ENCODE measurements at places on chromosomes 2 and 18.

DNA sequence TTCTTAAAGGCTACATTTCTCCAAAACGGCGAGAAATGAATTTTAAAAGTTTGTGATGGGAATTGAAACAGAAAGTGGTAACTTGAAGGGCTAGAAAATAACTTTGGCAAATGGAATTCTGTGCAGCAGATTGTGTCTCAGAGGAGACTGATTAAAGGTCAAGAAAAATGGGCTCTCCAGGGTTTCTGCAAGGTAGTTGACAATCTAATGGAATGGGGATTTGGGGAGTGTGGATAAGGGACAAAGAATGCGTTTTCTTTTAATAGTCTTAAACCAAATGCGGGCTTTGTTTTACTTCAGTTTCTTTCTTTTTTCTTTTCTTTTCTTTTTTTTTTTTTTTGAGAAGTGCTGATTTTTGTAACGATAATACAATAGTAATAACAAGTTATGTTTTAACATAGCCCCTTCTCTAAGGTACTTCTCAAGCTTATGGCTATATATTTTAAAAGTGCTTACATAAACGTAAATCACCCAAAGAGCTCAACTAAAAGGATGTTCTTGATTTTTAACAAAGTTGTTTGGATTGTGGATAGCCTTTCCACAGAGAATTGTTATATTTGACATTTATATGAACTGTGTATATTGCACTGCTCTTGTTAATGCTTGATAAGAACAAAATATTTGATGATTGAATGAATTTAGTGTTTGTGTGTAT, 36.6 kb downstream of the CAMKMT start:
- no peak for DNase-seq

DNA sequence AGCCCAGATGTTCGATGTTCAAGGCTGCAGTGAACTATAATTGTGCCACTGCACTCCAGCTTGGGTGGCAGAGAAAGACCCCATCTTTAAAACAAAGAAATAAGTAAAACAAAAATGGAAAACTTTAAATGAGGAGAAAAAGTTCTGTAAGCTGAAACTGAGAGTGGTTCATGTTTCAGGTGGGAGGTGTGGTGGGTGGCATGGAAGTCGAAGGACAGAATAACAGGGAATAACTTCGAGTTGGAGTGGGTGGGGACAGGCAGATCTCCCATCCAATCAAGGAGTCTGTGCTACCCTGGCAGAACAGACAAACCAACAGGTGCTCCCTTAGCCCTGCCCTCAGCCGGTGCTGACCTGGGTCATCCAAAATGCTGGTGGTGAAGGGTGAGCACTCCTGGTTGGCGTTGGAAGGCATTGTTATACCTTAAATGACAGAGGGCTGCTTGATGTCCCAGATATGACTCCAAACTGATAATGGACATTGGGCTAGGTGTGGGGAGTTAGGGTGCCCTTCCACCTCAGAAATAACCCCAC, 328.4 kb downstream of the DYSF start:
- no peak for DNase-seq

DNA sequence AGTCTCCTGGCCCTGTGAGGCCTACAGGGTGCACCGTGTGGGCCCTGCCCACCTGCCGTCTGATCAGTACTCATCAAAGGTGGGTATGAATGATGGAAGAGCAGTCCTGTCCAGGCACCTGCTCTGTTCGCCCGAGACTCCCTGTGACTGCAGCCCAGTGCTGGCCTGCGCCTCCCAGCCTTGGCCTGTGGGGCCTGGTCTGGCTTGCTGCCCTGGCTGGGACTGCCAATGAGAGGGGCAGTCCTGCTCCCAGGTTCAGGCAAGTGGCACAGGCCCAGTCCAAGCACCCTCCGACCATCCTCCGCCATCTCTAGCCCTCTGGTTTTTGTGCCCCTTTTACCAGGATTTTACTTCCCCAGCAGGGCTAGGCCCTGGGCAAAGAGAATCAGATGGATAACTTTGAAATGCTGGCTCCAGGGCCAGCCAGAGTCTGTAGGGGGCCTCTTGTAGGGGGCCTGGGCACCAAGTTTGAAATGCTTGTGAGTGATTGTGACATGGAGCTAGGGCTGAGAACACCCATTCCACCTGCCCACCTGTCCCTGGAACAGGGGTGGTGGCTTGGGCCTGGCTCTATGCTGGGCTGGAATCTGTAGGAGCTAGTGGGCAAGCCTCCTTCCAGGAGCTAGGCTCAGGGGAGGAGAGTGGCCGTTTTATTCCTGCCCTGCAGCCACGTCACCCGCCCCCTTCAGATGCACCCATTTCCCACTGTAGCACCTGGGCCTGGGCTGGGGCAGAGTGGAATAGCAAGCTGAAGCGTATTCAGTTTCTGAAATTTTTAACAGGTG, 8.7 kb upstream of the HS6ST1 start:
- no peak for DNase-seq

GRCh38 chr2:47226923-47227220, 71.8 kb upstream of the STPG4 start:
- DNase-seq = no peak
